Panc1 (cell line): ENCODE measurements at places on chromosomes 2 and 18. TPM values are rescaled to one million over a fixed set of nuclear protein-coding genes. Genes with fewer than 3 reads are reported as not detected.

The PAX3 gene
- not detected for total RNA-seq

The CFC1 gene
- total RNA-seq = not detected

The LANCL1 gene
- total RNA-seq = 42.8 TPM

The WNT6 gene
- total RNA-seq = 8.1 TPM

GRCh38 chr18:54825601-54826344 lies 2.5 kb upstream of the RAB27B start:
- DNase-seq = no peak

DNA sequence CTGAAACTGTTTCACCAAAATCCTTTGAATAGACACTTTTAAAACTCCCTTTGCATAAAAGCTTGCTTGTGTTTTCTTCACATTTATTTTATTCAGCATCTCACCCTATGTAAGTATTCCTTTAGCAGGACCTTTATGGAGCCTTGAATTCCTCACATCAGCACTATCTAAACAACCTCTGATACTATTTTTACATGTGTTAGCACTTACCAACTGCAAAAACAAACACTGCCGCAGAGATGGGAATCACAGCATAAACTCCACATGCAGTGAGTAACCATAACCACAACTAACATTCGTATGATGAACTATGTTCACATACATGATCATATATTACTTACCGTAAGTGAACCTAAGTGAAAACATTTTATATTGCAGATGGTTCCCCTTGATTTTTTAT lies 15.4 kb downstream of the FBXO15 start:
- DNase-seq = no peak

GRCh38 chr2:21194858-21195271 lies 71.1 kb downstream of the TDRD15 start:
- no peak for DNase-seq

- DNase-seq = no peak
Observed at GRCh38 chr2:41703123-41703522, 344.7 kb upstream of the PKDCC start.

DNA sequence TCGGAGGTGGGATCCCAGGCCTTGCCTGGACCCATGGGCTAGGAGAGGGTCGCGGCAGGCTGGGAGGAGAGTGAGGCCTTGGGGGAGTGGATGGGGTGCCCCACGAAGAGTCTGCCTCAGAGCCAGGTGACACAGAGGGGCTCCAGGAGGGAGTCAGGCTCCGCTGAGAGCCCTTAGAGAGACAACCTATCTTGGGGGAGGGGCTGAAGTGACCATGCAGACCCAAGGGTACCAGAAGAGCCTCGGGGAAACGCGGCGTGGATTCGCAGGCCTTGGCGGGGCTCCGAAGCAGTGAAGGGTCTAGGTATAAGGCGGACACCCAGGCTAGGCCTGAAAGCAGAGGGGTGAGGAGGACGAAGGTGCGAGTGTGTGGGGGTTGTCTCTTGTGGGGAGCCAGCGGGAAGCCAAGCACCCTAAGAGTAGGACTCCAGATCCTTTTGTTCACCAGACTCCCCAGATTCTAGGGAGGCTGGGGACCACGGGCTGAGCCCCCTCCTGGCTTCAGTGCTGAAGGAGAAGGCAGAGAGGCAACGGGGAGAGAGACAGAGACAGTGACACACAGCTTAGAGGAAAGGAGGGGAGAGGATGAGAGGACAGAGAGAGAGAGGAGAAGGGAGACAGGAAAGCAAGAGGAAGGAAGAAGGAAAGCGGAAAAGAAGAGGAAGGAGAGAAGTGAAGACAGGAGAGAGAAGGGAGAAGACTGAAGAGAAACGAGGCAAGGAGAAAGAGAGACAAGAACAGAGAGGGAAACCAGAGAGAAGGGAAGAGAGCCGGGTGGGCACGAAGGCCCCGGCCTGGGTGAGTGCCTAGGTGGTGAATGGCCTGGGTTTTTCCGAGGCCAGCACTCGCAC lies 1.1 kb upstream of the HOXD11 start:
- no peak for DNase-seq

DNA sequence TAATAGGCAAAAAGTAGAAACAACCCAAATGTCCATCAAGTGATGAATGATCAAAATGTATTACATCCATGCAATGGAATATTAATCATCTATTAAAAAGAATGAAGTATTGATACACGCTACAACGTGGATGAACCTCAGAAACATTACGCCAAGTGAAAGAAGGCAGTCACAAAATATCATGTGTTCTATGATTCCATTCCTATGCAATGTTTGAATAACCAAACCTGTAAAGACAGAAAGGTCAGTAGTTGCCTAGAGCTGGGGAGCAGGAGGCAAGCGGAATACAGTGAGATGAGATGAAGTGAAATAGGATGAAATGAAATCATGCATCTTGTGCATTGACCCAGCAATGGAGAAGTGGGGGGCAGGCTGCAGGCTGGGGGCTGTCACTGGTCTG lies 17.9 kb upstream of the COL6A3 start:
- no peak for DNase-seq

GRCh38 chr2:203383038-203383437 lies 54.8 kb downstream of the ABI2 start:
- DNase-seq = no peak

The KIF1A gene
- total RNA-seq = 132 TPM

GRCh38 chr2:63438181-63438580 lies 150.1 kb downstream of the WDPCP start:
- DNase-seq = no peak

The MC2R gene
- 0.05 TPM for total RNA-seq

DNA sequence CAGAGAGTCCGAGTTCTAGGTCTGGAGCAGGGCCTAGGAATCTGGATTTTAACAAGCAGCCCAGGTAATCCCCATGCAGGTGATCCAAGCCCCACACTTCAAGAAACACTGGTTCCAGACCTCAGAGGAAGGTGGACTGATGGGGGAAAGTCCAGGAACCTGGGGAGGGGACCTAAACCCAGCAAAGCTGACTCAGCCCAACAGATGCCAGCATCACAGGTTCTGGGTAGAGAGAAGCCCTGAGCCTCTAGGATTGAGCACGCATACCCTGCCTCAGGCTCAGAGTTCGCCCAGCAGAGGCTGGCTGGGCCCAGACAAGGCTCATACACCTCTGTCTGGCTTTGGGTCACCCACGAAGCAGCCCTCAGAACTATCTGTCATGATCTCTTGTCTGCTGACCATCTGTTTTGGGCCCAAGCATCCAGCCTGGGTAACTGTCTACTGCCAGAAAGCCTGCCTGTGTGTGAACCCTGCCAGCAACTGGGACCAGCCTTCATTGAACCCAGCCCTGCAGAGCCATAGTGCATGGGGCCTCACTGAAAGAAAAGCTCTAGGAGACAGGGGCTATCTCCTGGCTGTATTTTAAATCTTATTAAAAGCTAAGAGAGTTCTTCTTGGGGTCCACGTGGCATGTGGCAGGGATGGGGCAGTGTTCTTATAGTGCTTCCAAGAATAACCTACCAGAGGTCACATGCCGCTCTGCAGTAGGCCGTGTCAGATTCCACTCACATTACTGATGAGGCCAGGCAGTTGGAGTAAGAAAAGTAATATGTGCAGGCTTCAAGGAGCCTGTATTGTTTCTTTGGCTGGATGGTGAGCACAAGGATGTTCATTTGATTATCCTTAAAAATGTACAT lies 7.4 kb downstream of the TMEM127 start:
- no peak for DNase-seq

GRCh38 chr2:78397198-78397597 lies 628.3 kb upstream of the REG3G start:
- DNase-seq = no peak

- DNase-seq = no peak
Observed at GRCh38 chr18:49359732-49360444, 100.6 kb downstream of the DYM start.

- no peak for DNase-seq
Observed at GRCh38 chr2:218897394-218898108, 16.9 kb downstream of the WNT10A start.

GRCh38 chr2:105248316-105249070 lies 7.0 kb downstream of the GPR45 start:
- DNase-seq = no peak

DNA sequence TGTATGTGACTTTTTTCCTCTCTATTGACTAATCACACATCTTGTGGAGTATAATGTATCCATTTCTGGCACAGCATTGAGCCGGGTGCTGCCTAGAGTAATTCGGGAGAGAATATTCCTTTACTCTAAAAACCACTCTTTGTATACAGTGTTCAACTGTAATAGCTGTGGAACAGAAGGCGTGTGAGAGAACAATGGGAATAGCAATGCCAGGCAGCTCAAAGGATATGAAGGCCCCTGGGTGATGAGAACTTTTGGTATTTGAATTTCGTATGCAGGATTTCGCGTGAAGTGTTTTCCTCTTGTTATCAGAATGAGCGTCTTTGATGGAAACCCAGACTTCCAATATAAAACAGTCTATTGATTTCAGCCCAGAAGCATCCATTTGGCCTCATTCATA lies 84.6 kb upstream of the MAP3K20 start:
- no peak for DNase-seq

The UGT1A10 gene
- not detected for total RNA-seq

DNA sequence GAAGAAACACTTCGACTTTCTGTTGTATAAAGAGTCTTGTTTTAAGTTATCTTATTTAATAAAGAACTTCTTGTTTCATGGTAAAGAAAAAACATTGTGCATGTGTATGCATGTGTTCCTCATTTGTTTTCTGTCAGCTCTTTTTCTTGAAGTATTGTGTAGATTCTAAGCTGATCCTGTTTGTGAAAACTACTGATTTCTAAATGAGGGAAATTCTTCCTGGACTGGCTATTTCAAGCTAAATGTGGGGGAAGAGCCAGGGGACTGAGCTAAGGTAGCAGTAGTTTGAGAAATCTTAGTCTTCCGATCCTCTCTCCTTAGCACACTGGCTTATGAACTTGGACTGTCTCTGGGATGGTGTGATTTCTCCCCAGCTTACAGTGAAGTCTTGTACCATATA lies 56.4 kb upstream of the RBMS1 start:
- no peak for DNase-seq

The LIPT1 gene
- total RNA-seq = 9.0 TPM

The C1QL2 gene
- total RNA-seq = not detected

DNA sequence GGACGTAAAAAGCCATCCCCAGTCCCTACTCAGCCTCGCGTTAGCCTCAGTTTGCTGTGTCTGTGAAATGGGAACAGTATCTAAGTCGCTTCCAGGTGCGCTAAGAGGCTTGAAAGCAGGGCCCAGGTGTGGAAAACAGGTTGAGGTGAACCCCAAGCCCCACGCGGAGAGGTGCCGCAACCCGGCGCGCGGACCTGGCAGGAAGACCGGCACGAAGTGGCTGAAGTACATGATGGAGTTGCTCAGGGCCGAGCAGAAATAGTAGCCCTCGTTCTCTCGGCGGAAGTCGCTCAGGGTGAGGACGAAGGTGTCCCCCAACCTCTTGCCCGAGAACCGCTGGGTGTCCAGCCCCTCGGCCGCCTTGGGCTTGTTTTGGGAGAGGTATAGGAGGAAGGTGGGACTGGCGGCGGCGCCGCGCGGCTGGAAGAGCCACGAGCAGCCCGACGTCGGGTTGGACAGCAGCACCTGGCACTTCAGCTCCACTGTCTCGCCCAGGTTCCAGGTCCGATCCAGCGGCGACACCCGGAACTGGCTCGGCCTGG lies 508 bp downstream of the CD8A start:
- no peak for DNase-seq
